NK-92 treated with Interleukin-12 subunit alpha and Interleukin-12 subunit beta, amount 100 ng/mL, for 24 hours (cell line): ENCODE measurements at places on chromosomes 11 and 22.

DNA sequence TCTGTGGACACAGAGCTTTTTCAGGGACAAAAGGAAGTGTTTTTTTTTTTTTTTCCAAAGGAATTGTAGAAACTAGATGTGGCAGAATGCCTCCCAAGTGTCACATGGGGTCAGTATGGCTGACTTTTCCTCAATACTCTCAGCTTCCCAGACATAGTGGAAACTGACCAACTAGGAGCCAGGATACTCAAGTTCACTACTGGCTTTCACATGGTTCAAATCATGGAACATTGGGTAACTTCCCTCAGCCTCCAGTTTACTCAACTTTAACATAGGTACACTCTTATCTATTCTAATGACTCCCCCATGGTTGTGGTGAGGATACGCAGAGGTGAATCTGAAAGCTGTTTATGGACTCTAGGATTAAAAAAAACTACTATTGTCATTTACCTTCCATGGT lies 1.4 kb downstream of the SLC5A1 start:
- no peak for DNase-seq

DNA sequence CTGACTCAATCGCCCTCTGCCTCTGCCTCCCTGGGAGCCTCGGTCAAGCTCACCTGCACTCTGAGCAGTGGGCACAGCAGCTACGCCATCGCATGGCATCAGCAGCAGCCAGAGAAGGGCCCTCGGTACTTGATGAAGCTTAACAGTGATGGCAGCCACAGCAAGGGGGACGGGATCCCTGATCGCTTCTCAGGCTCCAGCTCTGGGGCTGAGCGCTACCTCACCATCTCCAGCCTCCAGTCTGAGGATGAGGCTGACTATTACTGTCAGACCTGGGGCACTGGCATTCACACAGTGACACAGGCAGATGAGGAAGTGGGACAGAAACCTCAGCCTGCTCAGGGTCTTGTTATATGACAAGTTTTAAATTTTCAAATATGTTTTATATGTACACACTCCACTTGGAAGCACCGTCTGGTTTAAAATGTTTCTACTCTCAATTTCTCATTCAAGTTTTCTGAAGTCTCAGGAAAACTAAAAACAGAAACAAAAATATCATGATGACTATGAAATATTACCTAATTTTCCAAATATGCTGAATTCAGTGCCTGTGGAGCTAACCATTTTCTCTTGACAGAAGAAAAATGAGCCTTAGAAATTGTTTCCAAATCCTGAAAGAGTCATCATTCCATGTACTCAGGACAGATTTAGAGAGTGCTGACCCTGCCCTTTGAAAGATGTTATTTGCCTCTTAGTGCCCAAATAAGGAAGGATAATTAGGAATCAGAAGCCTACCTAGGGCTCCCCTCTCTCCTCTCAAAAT lies 48.8 kb upstream of the TOP3B start:
- no peak for DNase-seq

DNA sequence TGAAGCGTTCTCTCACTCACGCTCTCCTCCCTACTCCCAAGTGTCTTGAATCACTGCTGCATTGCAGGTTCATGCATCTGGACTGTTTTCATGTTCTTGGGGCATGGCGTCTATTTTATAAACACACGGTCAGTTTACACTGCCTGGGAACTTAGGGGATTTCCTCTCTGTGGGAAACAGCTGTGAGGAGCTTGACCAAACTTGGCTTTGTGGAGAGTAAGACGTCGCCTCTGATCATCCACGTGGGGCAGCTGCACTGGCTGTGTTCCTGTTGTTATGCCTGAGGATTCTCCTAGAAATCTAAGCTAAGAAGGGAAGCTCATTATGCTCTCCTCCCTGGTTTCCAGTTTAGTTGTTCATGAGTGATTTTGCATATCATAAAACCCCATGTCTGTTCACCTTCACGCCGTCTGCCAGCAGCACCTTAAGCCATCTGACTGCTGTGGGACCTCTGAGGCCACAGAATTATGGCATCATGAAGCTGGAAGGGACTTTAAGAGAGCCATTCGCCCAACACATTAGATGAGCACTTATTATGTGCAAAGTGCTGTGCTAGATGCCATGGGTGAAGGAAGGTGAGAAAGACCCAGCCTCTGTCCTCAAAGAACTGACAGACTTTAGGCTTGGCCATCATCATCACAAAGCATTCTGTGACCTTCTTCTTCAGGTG lies 38.8 kb upstream of the POU2AF1 start:
- DNase-seq, result no peak

DNA sequence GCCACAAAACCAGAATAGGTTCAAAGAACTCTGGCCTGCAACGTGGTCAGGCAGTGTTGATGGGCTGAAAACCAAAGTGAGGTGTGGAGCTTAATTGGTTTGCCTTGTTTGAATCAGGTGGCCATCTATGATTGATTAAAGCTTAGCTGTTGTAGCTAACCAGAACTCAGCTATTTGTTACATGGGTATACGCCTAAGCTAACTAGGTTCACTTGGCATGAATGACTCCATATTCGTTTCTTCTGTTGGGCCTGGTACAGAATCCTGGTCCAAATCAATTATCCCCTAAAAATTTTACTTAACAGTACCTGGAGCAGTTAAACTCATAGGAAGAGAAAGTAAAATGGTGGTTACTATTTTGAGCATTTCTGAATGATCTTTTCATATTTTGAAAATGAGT lies 7.7 kb upstream of the BAIAP2L2 start:
- no peak for DNase-seq

DNA sequence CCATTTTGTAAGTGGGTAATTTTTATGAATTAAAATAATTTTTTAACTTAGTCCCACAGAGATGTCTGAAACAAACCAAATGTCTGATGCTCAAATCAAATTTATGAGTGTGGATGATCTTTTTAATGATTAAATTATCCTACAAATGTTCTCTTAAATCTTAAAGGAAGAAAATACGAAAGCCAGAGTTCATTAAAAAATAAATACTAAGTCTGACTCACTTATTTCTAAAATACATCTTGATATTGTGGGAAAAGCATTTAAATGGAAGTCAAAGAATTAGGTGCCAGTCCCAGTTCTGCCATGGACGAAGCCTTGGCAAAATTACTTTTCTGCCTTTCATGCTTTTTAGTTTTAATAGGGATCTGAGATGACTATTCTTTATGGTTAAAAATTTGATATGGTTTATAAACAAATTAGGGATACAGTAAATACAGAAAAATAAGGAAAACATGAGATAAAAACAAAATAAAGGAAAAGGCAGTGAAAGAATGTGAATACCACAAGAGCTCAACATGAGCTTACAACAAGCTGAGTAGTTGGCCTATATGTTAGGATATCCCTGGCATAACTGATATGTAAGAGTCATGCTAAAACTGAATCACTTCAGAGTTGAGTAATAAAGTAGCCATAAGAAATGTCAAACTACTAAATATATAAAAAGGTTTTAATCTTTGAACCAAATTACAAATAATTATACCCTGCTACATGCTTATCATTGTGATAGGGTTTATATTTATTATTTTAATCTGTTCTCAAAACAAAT lies 9.2 kb downstream of the CCDC34 start:
- no peak for DNase-seq

DNA sequence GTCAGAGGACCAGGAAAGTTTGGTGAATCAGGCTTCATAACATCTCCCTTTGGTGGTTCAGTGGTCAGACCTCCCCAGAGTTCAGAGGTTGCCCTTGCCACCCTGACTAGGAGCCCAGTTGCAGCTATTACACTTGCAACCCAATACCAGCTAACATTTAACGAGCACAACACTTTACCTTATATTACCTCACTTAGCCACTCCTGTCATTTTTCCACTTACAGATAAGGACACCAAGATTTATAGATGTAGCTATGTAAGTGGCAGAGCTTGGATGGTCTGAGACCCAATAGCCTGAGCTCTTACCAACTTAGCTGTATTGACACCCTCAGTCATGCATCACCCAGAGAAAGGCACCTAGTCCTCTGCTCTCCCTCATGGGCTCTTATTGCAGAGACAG lies 234.7 kb downstream of the INSC start:
- no peak for DNase-seq

DNA sequence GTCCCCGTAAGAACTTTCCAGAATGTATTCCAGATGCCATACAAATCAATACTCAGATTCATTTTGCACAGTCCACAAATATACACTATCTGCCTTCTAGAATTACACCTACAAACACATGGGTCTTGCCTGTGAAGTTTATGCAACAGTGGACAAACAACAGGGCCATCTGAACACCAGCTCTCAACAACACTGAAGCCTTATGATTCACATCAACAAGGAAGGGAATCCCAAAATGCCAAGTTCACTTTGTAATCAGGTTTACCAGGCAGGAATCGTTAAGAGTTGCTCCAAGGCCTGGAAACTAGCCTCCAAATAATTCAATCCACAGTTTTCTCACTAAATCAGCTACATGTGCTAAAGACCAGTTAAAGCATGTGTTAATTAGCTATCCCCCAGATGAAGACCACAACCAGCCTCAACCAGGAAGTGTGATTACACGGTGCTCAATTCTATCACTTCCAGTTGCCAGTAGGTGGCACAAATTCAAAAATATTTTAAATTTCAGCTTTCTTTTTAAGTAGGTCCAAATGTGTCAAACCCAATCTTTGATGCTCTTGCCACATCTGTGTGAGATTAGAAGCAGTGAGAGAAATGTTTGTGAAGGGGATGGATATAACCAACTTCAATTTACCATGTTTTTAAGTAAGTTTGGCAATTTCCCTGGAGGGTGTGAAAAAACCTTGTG lies 139.1 kb upstream of the BDNF start:
- DNase-seq, result no peak

DNA sequence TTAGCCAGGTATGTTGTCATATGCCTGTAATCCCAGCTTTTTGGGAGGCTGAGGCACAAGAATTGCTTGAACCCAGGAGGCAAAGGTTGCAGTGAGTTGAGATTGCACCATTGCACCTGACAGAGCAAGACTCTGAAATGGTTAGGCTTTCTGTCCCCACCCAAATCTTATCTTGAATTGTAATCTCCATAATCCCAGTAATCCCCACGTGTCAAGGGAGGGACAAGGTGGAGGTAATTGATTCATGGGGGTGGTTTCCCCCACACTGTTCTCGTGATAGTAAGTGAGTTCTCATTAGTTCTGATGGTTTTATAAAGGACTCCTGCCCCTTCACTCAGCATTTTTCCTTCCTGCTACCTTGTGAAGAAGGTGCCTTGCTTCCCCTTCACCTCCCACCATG lies 37.6 kb upstream of the GLYAT start:
- no peak for DNase-seq

- DNase-seq, result no peak
These were observed 61.5 kb downstream of the SMCO4 start for GRCh38 chr11:93481696-93482095.

DNA sequence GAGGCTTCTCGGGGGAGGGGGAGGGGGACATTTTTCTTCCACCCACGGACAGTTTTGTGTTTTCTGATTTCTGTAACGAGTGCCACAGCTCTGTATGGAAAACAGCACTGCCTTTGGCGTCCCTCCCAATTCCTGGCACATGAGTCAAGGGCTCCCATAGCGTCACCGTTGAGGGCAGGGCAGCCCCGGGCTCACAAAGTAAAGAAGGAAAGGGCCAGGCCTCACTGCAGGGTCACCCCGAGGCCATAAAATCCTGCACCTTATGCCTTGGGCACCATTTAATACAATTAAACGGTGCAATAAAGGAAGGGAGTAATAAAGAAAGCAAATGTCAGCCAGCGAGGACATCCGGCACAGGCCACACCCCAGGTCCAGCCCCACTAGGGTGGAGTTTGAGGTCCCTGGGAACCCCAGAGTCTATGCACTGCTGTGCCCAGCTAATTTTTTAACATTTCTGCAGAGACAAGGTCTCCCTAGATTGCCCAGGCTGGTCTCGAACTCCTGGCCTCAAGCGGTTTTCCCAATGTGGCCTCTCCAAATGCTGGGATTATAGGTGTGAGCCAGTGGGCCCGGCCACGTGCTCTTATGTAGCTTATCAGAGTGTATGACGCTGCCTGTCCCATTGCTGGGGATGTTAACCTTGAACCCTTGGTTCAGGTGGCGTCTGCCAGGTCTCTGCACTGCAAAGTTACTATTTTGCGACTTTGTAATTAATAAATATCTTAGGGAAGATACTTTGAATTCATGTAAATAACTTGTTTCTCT lies 13.6 kb upstream of the MUC2 start:
- DNase-seq, result no peak

DNA sequence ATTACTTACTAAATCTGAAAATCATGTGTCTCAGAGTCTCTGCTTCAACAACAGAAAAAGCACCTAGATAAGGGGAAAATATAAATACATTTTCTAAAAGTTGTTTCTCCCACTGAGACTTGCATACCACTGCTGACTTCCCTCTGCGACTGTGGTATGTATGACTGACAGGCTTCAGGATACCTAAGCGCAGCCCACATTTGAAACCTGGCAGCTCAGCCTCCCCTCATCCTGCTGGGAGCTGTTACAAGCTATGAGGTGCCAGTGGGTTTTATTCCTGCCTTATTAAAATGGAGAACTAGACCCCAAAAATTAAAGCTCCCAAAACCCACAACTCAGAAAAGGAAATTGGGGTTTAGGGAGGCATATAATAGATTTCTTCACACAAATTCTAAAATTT lies 133.6 kb downstream of the RAB38 start:
- DNase-seq, result no peak

- DNase-seq, result no peak
These were observed 11.9 kb downstream of the KLHL35 start for GRCh38 chr11:75421035-75421602.

DNA sequence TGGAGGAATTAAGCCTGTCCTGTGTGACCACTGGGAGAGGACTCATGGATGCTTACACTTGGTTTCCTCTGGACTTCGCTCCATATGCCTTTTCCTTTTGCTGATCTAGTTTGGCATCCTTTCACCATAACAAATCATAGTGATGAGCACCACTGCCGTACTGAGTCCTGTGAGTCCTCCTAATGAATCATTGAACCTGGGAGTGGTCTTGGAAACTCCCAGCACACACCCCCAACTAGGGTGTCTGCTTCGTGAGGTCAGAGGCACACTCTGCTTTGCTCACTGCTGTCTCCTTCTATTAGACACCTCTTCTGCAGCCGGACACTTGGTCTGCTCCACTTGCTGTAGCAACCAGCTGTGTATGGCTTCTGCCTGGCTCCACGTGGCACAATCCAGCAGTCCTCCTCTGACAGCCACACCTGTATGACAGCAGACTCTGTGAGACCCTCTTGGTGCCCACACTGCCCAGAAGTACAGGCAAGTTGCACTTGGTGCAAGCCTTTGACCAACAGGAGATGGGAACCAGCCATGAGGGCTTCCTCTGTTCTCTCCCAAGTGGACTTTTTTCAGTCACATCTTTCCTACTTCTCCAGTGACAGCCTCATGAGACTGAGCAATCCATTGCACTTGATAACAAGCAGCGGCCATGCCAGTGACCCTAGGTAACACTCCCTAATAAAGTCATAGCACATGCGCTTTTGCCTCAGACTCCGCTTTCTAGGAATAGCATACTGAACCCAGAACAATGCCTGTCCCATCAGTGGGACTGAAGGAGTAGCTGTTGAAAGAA lies 65.0 kb upstream of the HMGXB4 start:
- no peak for DNase-seq
